ENCODE measurements at places on chromosomes 4 and X. TPM values are rescaled to one million over a fixed set of nuclear protein-coding genes. Genes with fewer than 3 reads are reported as not detected.

DNA sequence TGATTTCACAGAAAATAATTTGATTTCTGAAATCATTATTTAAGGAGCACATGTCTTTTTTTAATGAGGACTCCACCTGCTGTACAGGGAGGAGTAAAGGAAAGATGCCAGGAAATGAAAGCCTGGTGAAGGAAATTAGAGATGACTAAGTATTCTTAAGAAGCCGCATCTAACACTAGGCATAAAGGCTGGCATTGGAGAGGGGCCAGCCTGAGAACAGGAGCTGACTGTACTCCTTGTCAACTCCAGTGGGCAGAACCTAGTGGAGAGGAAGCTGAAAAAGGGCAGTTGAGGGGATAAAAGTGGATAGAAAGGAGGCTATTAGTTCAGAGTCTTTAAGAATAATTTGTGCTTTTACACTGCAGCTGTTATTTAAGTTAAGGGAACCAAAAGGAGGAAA is 393.0 kb downstream of the PPP1R2C start:
- DNase-seq, result no peak

DNA sequence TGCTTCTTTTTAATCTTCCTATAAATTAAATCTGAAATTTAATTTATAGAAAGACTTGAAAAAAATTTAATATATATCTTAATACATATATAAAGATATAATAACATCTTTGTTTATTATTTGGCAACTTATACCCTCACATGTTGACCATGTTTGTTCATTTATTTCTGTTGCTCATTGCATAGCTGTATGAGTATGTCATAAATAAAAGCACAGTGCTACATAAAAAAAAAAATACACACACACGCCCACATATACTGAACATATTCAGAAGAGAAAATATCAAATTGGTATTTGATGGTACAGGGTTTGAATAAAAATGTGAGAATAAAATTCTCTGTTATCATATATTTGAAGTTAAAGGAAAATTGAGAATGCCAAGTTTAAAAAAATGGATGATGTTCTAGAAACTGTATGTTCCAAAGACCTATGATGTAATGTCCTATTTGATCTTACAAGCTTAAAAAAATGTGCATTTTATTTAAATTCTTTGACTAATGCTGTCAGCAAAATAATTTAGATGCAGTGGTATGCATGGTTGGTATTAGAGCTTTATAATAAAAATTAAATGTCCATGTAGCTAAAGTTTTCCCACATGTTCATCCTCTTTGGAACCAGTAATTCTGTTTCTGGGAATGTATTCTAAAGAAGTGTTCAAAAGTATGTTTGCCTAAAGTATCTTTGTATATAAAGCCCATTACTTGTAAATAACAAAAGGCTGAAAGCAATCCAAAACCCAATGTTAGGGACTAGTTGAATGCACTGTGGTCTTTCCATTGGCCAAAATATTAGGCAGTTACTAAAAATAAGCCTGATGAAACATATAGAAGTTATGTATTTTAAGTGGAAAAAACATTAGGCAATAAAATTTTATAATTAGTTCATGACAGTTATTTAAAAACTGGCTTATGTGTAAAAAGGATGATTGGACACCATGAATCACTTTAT is 12.9 kb downstream of the TMEM184C start:
- DNase-seq, result no peak

DNA sequence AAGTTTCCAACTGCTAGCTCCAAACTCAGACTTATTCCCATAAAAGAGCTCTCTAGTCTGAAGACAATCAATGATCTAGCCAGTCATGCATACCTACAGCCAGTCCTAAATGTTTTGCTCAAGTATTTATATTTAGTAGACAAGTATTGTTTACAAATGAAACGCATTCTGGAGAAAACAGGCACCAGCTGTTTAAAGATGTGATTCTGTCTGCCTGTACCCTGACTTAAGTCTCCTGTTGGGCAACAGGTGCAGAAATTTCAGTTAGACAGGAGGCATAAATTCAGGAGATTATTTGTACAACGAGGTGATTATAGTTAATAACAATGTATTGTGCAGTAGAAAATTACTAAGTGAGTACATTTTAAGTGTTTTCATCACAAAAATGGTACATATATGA is 28.9 kb downstream of the LNX1 start:
- no peak for DNase-seq

GRCh38 chr4:68011684-68012083 is 48.4 kb upstream of the TMPRSS11A start:
- DNase-seq, result no peak

The RASL11B gene
- total RNA-seq, result not detected

The MAGEB10 gene
- total RNA-seq, result not detected
